ENCODE measurements at places on chromosomes 3 and 15.

GRCh38 chr3:4052706-4053105 is 250.5 kb upstream of the SETMAR start:
- DNase-seq: no peak

DNA sequence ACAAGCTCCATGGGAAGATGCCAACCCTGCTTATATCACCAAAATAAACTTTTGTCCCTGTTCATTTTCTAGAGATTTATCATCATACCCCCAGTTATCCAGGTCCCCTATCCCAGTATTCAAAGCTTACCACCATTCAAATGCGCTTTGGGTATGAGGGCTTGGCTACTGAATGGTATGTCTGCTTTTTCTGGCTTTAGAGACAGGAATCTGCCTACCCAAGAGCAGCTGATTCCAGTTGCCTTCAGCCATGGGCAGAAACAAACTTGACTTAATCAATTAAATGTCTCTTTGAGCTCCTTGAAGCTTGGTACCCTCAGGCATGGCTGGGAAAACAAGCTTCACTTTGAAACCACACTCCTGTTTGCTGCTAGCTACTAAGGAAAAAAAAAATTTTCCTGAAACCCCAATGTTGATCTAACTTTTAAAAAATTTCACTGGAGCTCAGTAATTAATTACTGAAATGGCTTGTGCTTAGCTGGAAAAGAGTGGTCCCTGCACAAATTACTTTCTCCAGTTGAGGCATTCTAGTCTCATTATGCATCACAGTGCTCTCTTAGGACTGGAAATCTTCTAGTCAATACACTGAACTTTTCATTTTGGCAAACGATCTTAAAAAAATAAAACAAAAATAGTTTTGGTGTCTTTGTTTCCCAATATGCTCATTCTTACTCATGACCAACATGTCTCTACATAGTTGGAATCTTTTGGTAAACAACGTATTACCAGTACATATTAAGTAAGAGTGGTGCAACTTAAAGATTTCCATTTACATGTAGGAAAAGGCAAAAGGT is 242.8 kb downstream of the DTWD1 start:
- DNase-seq: no peak

DNA sequence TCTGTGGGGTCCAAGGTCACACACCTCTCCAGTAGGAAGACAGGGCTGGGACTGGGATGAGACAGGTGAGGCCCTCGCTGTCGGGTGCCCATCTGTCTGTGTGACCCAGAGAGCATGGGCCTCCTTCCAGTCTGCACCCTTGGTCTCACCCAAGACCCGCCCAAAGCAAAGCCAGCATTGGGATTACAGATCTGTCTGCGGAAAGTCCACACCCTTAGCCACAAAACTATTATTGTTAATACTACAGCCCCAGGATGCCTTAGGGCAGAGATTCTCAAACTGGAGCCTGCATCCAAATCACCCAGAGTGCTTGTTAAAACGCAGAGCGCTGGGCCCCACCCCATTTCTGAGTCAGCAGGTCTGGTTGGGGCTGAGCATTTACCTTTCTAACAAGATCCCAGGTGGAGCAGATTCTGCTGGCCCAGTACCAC is 58.5 kb upstream of the ZNF148 start:
- no peak for DNase-seq

DNA sequence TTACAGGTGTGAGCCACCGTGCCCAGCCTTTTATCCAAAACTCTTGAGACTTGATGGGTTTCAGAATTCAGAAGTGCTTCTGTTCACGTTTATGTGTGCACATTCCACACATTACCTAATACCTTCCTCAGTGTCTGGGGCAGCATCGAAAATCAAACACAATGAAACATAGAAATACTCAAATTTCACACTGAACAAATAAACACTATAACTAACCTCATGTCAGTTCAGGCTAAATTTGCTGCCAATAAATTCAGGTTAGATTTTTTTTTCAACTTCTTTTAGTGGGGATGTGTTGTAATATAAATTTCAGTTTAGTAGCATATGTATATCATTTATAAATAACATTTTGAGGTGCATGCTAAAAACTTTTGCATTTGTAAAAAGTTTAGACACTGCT is 2.8 kb downstream of the EIF2AK4 start:
- no peak for DNase-seq

DNA sequence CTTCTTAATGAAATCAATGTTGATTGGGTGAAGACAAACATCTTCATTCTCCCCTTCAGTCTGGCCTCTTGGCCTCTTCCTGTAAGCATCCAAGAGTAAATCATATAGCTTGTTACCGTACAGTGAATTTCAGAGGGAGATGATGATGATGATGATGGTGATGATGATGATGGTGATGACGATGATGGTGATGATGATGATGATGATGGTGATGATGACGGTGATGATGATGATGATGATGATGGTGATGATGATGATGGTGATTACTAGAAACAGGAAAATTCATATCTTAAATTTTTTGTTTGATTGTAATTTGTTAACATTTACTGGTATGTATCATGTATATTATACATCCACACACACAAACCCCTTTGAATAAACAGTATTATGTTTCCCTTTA is 256.1 kb upstream of the PLSCR5 start:
- DNase-seq: no peak

DNA sequence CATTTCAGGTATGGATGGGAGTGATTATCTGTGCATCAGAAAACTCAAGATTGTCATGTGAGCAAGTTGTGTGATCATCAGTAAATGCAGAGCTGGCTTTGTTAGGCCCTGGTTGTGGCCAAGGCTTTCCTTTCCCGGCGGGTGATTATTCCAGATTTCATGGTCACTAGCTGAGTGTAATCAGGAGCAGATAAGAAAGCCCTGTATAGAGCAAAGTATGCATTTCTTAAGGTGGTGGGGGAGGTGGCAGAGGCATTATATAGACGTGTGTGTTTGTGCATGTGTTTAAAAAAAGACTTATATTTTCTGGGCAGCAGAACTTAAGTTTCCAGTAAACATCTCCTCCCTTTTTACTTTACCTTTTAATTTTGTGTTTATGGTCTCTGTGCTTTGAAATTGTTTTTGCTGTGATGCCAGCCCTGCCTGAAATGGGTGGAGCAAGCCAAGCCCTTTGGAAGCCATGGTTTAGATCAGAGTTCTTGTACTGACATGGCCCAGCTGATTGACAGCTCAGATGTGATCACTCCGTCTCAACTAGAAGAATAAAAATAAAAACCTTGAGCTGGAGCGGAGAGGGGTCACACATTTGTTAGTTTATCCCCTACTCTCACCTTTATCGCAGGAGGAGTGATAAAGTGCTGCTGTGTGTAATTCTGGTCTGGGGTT is 22.2 kb downstream of the SMAD3 start:
- no peak for DNase-seq

DNA sequence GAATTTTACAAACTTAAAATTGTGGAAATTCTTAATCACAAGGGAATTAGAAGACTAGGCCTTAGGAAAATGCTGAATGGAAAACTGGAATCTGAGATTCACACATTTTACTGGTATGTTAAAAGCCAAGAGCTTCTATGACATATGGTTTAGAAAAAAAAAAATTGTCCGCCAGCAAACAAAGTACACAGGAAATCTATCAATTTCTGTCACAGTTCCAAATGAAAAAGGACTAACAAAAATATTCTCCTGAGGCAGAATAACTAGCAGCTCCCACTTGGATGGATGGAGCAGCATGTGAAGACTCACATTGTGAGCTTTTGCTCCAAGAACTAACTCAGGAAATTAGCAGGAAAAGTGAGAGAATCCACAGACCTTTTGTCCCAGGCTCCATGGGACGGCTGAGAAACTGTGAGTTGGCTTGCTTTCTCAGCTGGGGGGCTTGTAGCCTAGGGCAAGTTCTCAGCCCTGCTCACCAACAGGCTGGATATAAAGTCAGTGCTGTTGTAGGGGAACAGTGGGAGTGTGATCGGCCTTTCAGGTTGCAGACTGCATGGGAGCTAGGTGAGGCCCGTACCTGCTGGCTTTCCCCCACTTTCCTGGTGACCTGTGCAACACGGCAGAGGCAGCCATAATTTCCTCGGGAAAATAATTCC is 731.1 kb upstream of the SGO1 start:
- DNase-seq: no peak

GRCh38 chr15:75578173-75578947 is 755 bp downstream of the PTPN9 start:
- DNase-seq: peak; percentile 17

GRCh38 chr3:11637901-11638458 is 5.7 kb downstream of the VGLL4 start:
- no peak for DNase-seq

GRCh38 chr3:8156831-8157230 is 344.8 kb upstream of the LMCD1 start:
- DNase-seq: no peak

DNA sequence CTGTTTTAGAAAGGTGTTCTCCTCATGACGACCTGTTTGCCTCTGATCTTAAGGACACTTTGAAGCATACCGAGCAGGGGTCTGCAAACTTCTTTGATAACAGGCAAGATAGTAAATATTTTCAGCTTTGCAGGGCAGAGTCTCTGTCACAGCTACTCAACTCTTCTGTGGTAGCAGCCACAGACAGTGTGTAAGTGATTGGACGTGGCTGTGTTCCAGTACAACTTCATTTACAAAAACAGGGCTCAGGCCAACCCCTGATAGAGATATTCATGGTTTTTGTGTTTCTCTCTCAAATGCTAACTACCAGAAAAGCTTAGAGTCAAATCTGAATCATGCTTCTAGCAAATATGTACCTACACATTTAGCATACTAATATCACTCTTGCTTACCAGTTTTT is 51.5 kb downstream of the TGFBR2 start:
- no peak for DNase-seq

DNA sequence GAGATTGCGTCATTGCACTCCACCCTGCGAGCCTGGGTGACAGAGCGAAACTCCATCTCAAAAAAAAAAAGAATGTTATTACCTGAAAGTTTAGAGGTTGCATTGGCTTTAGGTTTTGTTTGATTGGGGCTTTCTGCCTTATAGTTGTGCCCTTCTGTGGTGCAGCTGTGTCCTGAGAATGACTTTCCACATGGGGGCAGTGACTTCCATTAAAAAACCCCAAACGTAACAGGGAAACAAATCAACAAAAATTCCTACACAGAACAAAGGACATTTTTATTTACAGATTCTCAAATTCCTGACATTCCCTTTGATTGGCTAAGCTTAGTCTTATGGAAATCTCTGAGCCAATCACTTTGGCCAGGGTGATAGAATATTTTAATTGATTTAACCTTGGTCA is 154.1 kb upstream of the GPR149 start:
- no peak for DNase-seq

GRCh38 chr3:41662288-41662687 is 299.6 kb downstream of the ULK4 start:
- DNase-seq: no peak

DNA sequence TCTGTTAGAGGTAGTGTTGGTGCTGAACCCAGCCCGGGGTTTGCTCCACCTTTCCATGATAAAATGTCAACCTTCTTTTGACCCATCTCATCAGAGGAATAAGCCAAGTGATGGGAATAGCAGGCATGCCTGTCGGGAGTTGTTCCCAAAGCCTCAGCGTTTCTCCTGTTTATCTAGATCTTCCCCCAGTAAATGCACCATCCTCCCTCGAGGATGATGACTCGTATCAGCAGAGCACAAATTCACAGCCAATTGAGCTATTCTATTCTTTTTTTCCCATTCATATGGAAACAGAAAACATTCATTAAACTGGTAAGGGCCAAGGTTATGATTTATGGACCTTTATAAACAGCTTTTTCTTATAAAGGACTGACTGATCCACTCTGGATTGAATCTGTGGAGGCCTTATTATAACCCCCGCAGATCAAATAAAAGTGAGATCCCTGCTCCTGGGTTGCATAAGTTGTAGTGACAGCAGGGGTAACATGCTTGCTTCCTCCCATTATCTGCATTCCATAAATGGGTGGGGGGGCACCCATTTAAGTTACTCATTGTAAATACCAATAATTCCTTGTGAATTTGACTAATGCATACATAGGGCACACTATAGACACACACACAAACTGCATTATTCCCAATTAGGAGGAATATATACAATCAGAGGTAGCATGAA is 207.3 kb downstream of the PLCL2 start:
- peak; percentile 9 for DNase-seq

DNA sequence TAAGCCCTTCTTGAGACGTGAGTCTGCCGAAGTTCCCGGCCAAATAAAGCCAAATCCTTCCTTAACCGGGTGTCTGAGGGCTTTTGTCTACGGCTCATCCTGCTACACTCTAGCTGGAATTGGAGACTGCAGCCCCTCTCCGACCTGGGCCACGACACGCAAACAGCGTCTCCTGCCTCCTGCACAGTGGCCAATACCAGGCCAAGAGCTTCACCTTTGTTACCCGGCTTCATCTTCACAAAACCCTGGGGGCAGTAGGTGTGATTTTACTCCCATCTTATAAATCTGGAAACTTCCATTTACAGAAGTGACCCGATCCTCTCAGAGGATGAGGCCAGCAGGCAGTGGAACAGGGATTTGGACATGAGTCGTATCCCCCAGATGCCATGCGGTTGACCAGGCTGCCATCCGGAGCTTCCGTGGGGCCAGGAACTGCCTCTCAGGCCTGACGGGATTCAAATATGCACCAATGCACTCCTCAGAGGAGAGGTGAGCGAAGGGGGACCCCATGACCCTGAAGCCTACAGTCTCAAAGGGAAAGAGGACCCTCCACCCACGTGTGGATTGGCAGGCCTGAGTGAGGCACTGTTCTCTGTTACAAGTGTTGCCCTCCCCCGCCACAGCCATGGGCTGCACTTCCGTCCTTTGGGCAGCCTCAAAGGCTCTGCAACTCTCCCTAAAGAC is 53.2 kb upstream of the KLF13 start:
- no peak for DNase-seq

DNA sequence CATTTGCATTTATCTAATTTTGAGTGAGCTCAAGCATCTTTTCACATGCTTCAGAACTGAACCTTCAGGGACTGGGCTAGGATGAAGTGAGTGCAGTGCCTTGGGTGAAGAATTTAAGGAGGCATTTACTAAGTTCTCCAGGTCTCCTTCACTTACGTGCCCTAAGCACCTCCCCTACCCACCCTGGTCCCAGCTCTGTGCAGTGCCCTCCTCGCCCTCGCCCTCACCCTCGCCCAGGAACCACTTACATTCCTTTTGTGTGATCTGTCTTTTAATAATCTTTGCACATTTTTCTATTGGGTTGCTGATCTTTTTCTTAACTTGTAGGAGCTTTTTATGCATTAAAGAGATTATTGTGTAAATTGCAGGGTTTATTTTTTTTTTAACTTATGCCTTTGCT is 322.6 kb downstream of the THSD4 start:
- DNase-seq: peak; percentile 28

DNA sequence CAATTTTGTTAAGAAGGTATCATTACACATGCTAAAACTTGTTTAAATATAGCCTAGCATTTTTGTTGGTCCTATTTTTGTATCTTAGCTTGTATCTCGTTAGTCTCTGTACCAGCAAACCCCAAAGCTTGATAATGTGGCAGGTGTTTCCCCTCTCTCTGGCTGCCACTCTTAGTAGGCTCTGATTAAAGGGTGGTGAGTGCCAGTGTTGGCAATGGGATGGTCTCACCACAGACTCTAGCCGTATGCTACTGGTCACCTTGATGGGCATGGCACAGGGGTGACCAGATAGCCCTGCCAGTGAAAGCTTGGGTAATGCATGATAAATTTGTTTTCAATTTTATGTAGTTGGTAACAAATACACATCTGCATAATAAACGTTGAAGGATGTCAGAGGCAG is 188.3 kb downstream of the CFAP20DC start:
- DNase-seq: no peak

GRCh38 chr15:43771816-43772215 is 5.0 kb downstream of the ELL3 start:
- DNase-seq: no peak

- no peak for DNase-seq
Observed at GRCh38 chr3:30621576-30621975, 15.2 kb downstream of the TGFBR2 start.

GRCh38 chr3:46995901-46996562 is 16.6 kb downstream of the NBEAL2 start:
- no peak for DNase-seq

GRCh38 chr15:58258501-58259292 is 120.5 kb downstream of the AQP9 start:
- DNase-seq: no peak

All from HTR-8/SVneo (cell line).